Neural progenitor cell (in vitro differentiated cells): ENCODE measurements at places on chromosomes 2 and 18.

DNA sequence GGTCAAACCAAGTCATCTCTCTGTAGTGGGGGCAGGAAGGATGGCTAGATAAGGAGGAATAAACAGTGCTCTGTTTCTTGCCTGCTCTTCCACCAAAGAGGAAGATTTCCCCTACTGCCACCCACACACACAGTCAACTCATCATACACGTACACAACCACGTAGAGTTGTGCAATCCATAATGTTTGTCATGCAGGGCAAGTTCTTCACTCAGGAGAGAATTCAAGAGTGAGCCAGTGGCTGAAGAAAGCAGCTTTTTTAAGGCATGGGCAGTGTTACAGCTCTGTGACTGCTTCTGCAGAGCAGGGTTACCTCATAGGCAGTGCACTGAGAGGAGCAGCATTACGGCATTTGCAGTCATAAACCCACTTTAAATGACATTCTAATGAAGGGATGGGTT lies 283.0 kb downstream of the RND3 start:
- no peaks in the 10 kb centered on the region for H3K4me1 ChIP-seq
- no peak for DNase-seq
- no peak overlapping the region for H3K4me3 ChIP-seq

GRCh38 chr2:24220554-24221291 lies 45.9 kb downstream of the FAM228A start:
- H3K4me1 ChIP-seq, result no peaks in the 10 kb centered on the region
- no peak overlapping the region for H3K4me3 ChIP-seq
- no peaks in the 10 kb centered on the region for H3K36me3 ChIP-seq
- H3K27me3 ChIP-seq, result no peaks in the 10 kb centered on the region

DNA sequence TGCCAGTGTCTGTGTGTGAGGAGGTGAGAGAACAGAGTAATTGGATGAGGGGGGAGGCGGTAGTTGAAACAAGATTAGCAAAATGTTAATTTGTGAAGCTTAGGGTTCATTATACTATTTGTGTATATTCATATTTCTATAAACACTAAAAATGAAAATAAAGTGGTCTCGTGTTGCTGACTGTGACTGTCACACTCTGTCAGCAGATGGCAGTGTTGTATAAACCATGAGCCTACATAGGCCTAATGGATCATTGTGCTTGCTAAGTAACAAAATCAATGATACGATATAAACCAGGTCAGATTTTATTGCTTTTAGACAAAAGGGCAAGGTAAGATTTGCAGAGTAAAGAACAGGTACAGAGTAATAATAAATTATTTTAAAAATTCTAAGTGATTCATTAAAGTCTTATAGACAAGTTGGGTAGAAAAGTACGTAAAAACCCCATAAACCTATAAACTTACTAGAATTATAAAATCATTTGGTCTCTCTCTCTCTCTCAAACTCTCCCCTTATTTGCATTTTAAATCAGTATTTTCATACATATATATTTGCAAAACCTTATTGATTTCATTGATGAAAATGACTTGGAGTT lies 182.7 kb downstream of the RPIA start:
- DNase-seq, result peak; percentile 20
- no peak overlapping the region for H3K4me3 ChIP-seq
- H3K4me1 ChIP-seq, result no peaks in the 10 kb centered on the region
- H3K27ac ChIP-seq, result no peak overlapping the region

DNA sequence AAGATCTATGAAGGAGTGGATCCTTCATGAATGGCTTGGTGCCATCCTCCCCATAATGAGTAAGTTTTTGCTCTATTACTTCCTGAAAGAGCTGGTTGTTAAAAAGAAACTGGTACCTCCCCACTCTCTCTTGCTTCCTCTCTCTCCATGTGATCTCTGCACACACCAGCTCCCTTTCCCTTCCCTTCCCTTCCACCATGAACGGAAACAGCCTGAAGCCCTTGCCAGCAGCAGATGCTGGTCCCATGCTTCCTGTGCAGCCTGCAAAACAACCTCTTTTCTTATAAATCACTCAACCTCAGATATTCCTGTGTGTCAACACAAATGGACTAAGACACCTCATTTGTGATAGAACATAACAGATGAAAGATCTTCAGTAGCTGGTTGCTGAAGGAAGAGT lies 303.5 kb upstream of the ACVR2A start:
- H3K4me1 ChIP-seq, result peaks cover 8% of the 10 kb centered on the region
- no peaks in the 10 kb centered on the region for H3K27me3 ChIP-seq
- no peak overlapping the region for H3K27ac ChIP-seq
- DNase-seq, result no peak
